ENCODE measurements at places on chromosomes 3 and 15.

- no peak for DNase-seq
Measured at GRCh38 chr15:69648212-69648611, 195.6 kb downstream of the RPLP1 start.

DNA sequence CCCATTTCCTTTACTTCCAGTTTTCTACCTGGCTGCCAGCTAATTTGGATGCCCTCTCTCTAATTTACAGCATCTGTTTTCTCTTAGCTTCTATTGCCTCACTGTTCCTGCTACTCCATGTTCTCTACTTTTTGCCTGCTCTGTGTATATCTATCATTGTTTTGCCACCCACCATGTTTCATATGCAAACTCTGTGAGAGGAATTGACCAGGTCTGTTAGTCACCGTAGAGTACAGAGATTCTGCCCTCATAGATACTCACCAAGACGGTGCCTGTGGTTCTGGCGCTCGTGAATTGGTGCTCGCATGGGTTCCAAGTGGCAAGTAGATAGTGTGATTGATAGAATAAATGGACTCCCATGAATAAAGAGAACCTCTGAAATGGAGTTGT is 288.8 kb downstream of the CNTN6 start:
- DNase-seq = no peak

DNA sequence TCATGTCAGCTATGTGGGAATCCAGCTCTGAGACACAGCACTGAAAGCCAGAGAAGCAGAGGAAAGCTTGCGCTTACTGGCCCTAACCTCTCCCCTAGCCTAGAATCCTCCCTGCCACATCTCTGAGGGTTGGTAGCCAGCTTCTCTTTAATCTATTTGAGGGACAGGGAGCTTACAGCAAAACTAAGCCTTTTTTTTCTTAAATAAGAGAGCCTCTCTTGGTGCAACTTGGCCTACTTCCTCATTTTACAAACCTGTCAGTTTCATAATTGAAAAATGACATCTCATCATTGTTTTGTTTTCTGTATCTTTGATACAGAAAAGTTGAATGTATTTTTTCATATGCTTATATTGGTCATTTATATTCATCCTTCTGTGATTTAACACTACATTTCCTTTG is 193.9 kb downstream of the ZNF621 start:
- no peak for DNase-seq

- no peak for DNase-seq
Measured at GRCh38 chr3:155296413-155296812, 2.9 kb upstream of the STRIT1 start.

GRCh38 chr3:158568784-158569183 is 2.2 kb upstream of the MLF1 start:
- DNase-seq = no peak

DNA sequence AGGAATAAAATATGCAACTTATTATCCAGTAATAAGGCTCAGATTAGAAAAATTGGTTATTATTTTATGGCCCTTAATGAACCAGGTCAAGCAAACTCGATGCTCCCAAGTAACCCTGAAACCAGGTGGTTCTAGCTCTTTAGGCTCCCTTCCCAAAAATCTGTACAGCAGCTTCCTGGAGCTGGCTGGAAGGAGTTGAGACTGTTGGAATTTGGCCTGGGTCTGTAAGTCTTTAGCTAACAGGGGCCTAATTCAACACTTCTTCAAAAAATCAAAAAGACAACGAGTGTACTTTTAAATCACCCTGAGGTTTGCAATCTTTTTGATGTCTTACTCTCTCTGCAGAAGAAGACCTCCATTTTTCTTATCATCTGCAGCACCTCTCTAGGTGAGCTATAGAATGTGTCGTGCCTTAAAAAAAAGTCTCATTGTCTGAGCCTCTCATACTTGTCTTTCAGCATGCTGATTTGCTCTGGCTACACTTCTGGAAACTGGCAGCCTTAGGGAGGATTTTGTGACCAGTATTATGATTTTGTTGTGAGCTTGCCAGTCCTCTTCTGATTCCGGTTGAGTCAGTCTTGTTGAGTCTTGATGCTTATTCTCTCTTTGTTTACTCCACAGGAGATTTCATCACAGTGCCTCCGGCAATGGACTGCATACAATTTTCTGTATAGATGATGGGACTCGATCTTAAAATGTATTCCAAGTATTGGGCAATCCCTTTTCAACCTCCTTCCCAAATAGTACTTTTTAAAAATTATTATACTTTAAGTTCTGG is 235.0 kb upstream of the KBTBD8 start:
- no peak for DNase-seq

- DNase-seq = peak; percentile 100
Measured at GRCh38 chr15:58469432-58470353, 37.9 kb downstream of the LIPC start.

- no peak for DNase-seq
Measured at GRCh38 chr15:60594071-60594470, 115.1 kb upstream of the ICE2 start.

- DNase-seq = no peak
Measured at GRCh38 chr15:31374489-31374888, 47.9 kb downstream of the KLF13 start.

- no peak for DNase-seq
Measured at GRCh38 chr15:63025460-63025859, 17.1 kb upstream of the TPM1 start.

GRCh38 chr3:14872706-14873105 is 53.9 kb downstream of the FGD5 start:
- DNase-seq = no peak

GRCh38 chr15:79562899-79563298 is 130.8 kb downstream of the MINAR1 start:
- no peak for DNase-seq

- DNase-seq = no peak
Measured at GRCh38 chr3:125644036-125645005, 49.0 kb upstream of the OSBPL11 start.

- DNase-seq = no peak
Measured at GRCh38 chr15:62564886-62565633, 400.0 kb upstream of the C2CD4B start.

DNA sequence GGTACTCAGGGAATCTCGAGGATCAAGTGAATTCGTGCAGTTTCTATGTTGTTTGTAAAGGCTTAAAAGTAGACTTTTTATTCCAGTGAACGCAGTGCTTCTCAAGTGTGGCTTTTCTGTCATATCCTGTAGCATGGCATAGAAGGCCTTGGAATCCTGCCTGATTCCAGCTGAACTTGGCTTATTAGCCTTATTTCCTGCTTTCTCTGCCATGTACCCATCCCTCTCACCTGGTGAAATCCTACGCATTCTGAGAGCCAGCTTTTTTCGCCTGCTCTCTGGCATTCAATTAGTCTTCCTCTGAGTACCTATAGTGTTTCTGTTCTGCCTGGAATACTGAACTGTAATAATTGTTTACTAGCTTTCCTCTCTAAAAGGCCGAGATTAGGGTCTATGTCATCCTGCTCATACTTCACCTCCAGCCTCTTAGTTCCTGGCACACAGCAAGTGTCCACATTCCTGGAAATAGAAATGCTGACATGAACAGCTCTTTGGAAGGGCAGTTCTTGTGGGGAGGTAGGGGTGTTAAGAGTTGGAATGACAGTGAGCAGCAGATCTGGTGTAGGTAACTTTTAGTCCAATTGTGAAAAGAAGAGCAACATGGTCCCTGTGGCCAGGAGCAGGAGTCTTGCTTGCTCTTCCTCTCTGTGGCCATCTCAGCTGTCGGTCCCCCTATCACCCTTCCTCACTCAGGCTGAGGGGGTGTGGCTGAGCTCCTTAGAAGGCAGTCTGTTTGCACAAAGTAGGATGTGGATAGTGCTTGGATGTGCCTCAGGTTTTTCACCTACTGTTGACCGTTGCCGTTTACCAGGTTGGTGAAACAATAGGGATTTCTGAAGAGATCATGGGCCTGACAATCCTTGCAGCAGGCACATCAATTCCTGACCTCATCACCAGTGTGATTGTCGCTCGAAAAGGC is 30.4 kb downstream of the SLC24A1 start:
- no peak for DNase-seq

DNA sequence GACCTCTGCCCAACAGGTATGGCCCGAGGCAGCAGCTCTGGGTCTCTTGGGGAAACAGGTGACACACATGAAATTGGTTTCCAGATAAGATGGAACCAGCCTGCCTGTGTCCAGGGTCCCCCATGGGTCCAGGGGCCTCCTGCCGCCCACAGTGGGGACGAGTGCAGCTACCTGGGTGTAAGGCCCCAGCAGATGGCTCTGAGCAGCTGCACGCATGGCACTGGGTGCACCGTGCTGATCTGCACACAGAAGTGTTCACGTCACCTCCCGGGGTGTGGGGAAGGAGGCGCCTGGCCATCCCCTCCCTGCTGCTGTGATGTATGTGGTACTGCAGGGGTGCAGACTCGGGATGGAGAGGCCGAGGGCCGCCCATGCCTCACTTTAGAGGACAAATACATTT is 63.6 kb downstream of the NIPA2 start:
- no peak for DNase-seq

GRCh38 chr3:185852635-185853034 is 27.8 kb upstream of the IGF2BP2 start:
- no peak for DNase-seq

Measured in kidney glomerular epithelial cell (primary cell).